Calu3 (cell line): ENCODE measurements at places on chromosomes 5 and 9. TPM values are rescaled to one million over a fixed set of nuclear protein-coding genes. Genes with fewer than 3 reads are reported as not detected.
A peak's percentile ranks its signal among the peaks of the same experiment; 100 is the strongest.

LARP1 gene
- total RNA-seq = 317 and 339 TPM in 2 replicates

SIT1 gene
- not detected in 2 replicates for total RNA-seq

RABL6 gene
- 68.9 and 72.4 TPM in 2 replicates for total RNA-seq

SAPCD2 gene
- 38.4 and 41.1 TPM in 2 replicates for total RNA-seq

CXCL14 gene
- 0.27 TPM in 1 of 2 replicates, not detected in the other for total RNA-seq

ACSL6 gene
- 0.24 and 0.86 TPM in 2 replicates for total RNA-seq

RAB24 gene
- 34.0 and 41.1 TPM in 2 replicates for total RNA-seq

PFDN1 gene
- total RNA-seq = 67.5 and 71.9 TPM in 2 replicates

TRIO gene
- total RNA-seq = 150 and 183 TPM in 2 replicates

- peaks cover 19% of the 10 kb centered on the region for H3K4me1 ChIP-seq
- no peaks in the 10 kb centered on the region for H3K27me3 ChIP-seq
- no peaks in the 10 kb centered on the region for H3K36me3 ChIP-seq
- H3K27ac ChIP-seq = no peak overlapping the region
- no peak for DNase-seq
- H3K4me3 ChIP-seq = no peak overlapping the region
Observed at GRCh38 chr5:81606150-81606549, 144.7 kb downstream of the SSBP2 start.

- peaks cover 9% of the 10 kb centered on the region for H3K36me3 ChIP-seq
- H3K27me3 ChIP-seq = no peaks in the 10 kb centered on the region
- H3K4me3 ChIP-seq = no peak overlapping the region
- H3K4me1 ChIP-seq = peaks cover 27% of the 10 kb centered on the region
- H3K27ac ChIP-seq = peak overlapping the region; percentile 17
- no peak for DNase-seq
Observed at GRCh38 chr5:159220206-159220605, 10.9 kb upstream of the RNF145 start.

- no peak for DNase-seq
- peak overlapping the region; percentile 71 for H3K27ac ChIP-seq
- H3K36me3 ChIP-seq = peaks cover 60% of the 10 kb centered on the region
- peaks cover 45% of the 10 kb centered on the region for H3K4me1 ChIP-seq
Observed at GRCh38 chr5:52801329-52801728, 13.6 kb downstream of the ITGA1 start.

- no peaks in the 10 kb centered on the region for H3K36me3 ChIP-seq
- H3K4me1 ChIP-seq = no peaks in the 10 kb centered on the region
- H3K4me3 ChIP-seq = no peak overlapping the region
Observed at GRCh38 chr5:68086439-68086838, 129.1 kb upstream of the PIK3R1 start.

DNA sequence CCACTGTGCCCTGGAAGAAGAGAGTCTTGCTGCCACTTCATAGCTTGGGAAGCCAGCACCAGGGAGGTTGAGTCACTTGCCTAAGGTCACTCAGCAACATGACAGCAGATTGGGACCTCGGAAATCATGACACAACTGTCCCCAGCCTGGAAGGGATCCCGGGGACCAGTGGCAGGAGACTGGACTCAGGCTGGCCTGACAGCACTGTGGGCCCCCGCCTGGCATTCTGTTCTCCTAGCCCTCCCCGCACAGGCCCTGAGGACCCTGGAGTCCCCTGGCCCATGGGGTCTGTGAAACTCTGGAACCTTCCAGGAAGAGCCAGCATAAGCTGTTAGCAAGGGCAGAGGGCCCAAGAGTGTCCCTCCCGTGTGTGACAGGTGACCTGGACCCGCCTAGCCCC, 64.9 kb downstream of the COL5A1 start:
- no peaks in the 10 kb centered on the region for H3K36me3 ChIP-seq
- H3K4me3 ChIP-seq = no peak overlapping the region
- no peaks in the 10 kb centered on the region for H3K4me1 ChIP-seq

GRCh38 chr5:63111891-63112290, 533.3 kb downstream of the LRRC70 start:
- no peak overlapping the region for H3K27ac ChIP-seq
- no peaks in the 10 kb centered on the region for H3K27me3 ChIP-seq
- no peak for DNase-seq
- H3K4me3 ChIP-seq = no peak overlapping the region
- no peaks in the 10 kb centered on the region for H3K4me1 ChIP-seq

- H3K27ac ChIP-seq = no peak overlapping the region
- H3K27me3 ChIP-seq = no peaks in the 10 kb centered on the region
- peaks cover 27% of the 10 kb centered on the region for H3K4me1 ChIP-seq
- no peak overlapping the region for H3K4me3 ChIP-seq
- no peak for DNase-seq
Observed at GRCh38 chr5:143064676-143065075, 294.5 kb downstream of the ARHGAP26 start.

DNA sequence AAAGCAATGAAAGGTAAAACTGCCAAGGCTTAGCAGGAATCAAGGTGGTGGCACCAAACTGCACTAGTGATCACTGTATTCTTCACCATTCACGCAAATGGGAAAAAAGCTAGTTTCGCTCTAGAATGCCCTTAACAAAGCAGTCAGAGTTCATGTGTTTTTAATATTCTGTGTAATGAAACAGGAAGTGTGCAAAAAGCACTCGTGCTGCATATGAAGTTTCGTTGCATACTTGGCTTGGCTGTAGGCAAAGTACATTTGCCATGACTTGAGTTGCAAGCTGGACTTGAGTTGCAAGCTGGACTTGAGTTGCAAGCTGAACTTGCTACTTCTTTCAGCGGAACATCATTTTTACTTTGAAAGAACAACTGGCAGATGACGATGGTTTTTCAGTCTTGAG, 55.4 kb downstream of the FOXI1 start:
- H3K36me3 ChIP-seq = no peaks in the 10 kb centered on the region
- H3K4me3 ChIP-seq = no peak overlapping the region
- DNase-seq = no peak

DNA sequence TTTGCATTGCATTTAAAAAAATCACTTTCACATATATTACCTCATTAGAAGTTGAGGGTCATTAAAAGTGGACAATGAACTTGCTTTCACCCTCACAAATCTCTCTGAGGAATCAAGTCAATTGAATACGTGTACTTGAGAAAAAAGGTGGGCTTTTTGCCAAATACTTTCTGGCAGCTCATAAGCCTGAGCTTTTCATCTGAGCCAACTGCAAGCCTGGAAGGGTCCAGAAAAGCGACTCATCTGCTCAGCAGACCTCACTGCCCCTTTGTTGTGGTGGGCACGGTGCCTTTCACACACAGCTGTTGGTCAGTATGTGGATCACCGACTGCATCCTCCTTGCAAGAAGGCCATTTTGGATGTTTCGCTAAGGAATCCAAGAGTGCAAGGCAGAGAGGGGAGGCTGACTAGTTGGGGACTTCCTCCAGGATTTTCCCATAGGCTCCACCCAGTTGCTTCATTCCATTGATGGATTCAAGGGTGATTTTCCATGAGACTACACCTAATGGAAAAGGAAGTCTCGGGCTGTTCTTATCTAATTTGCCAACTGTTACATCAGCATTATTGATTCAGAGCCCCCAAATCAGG, 564.7 kb downstream of the PDE4D start:
- H3K4me3 ChIP-seq = no peak overlapping the region
- peak; percentile 4 for DNase-seq
- H3K27ac ChIP-seq = no peak overlapping the region
- no peaks in the 10 kb centered on the region for H3K27me3 ChIP-seq

- H3K4me1 ChIP-seq = peaks cover 52% of the 10 kb centered on the region
- peak overlapping the region; percentile 78 for H3K27ac ChIP-seq
- peak; percentile 82 for DNase-seq
- H3K4me3 ChIP-seq = peak overlapping the region; percentile 52
- H3K27me3 ChIP-seq = no peaks in the 10 kb centered on the region
Observed at GRCh38 chr5:81212211-81212751, 20.8 kb upstream of the CKMT2 start.

GRCh38 chr5:177098470-177099141, 11.9 kb downstream of the FGFR4 start:
- H3K4me3 ChIP-seq = no peak overlapping the region
- H3K27ac ChIP-seq = peak overlapping the region; percentile 18
- peaks cover 30% of the 10 kb centered on the region for H3K4me1 ChIP-seq

DNA sequence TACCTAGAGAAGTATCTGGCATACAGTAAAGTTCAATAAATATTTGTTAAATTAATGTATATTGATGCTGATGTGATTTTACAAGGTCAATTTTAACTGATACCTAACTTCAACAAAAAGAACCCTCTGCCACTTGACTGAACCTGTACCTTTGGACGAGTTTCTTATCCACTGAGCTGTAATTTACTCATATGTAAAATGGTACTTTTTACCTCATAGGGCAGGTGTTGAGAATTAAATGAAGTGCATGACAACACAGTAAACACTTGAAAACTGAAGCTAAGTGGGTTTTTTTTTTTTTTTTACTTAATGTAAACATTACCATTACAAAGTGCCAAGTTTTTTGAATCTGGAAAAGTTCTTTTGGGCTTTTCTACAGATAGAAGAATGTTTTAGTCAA, 15.4 kb downstream of the NIPSNAP3B start:
- no peak overlapping the region for H3K27ac ChIP-seq
- no peaks in the 10 kb centered on the region for H3K36me3 ChIP-seq
- H3K4me1 ChIP-seq = no peaks in the 10 kb centered on the region

- DNase-seq = no peak
- no peaks in the 10 kb centered on the region for H3K4me1 ChIP-seq
- no peaks in the 10 kb centered on the region for H3K27me3 ChIP-seq
- H3K4me3 ChIP-seq = no peak overlapping the region
- H3K27ac ChIP-seq = no peak overlapping the region
Observed at GRCh38 chr9:104794070-104794469, 30.1 kb downstream of the NIPSNAP3B start.

GRCh38 chr5:18366234-18366633, 732.0 kb downstream of the TAF11L14 start:
- no peak overlapping the region for H3K27ac ChIP-seq
- no peaks in the 10 kb centered on the region for H3K36me3 ChIP-seq
- no peak for DNase-seq
- no peak overlapping the region for H3K4me3 ChIP-seq

- no peaks in the 10 kb centered on the region for H3K27me3 ChIP-seq
- H3K4me3 ChIP-seq = peak overlapping the region; percentile 96
- no peak for DNase-seq
- H3K4me1 ChIP-seq = peaks cover 35% of the 10 kb centered on the region
- peak overlapping the region; percentile 93 for H3K27ac ChIP-seq
Observed at GRCh38 chr9:91420501-91421127, 3.0 kb downstream of the NFIL3 start.

GRCh38 chr5:74641735-74642542, 1.4 kb upstream of the ENC1 start:
- peak; percentile 64 for DNase-seq
- peaks cover 59% of the 10 kb centered on the region for H3K36me3 ChIP-seq
- H3K4me3 ChIP-seq = peak overlapping the region; percentile 92
- no peaks in the 10 kb centered on the region for H3K27me3 ChIP-seq
- peak overlapping the region; percentile 64 for H3K27ac ChIP-seq

DNA sequence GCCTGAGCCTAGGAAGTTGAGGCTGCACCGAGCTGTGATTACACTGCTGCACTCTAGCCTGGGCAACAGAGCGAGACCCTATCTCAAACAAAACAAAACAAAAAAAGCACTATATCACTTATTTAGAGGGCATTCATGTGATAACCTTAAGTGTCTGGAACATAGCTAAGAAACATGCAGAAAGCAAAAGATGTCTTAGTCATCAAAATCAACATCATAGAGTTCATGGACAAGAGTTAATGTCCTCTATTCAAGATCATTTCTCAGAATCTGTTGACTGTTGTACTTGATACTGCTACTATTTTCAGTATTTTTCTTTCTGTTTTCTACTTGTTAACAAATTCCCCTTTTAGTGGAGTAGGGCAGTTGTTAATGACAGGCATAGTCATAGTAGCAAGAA, 25.4 kb downstream of the FSD1L start:
- no peaks in the 10 kb centered on the region for H3K4me1 ChIP-seq
- DNase-seq = no peak

DNA sequence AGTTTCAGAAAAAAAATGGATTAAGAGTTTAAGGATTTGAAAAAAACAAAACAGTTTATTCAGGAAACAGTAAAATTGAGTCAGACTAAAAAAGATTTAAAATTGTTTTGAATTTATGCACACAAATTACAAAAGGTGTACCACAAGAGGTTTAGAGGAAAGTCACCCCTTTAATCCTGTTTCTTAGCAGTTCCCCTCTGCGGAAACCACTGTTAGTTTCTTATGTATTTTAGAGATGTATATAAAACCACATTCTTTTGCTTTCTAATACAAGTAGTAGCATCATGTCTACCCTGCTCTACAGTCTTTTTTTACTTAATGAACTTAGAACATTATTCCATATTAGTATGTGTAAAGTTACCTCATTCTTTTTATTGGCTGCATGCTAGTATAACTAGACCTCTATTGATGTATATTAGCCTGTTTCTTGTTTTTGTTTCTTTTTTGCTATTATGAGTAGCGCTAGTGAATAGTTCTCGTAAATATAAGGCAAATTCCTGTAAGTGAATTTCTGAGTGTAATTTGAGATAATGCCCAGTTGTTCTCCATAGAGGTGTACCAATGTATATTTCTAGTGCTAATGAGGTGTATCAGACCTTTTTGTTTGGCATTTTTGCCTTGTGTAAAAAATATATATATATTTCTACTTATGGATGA, 20.0 kb downstream of the GPBP1 start:
- H3K4me1 ChIP-seq = peaks cover 21% of the 10 kb centered on the region
- no peak overlapping the region for H3K4me3 ChIP-seq
- peaks cover 38% of the 10 kb centered on the region for H3K36me3 ChIP-seq
- DNase-seq = no peak

DNA sequence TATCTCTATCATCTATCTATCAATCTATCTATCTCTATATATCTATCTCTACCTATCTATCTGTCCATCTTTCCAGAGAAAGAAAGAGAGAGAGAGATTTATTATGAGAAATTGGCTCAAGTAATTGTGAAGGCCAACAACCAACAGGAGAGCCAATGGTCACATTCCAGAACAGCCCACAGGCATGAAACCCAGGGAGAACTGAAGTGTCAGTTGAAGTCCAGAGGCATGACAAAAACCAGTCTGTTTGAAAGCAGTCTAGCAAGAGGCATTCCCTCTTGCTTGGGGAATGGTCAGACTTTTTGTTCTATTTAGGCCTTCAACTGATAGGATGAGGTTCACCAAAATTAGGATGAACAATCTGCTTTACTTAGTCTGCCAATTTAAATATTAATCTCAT, 87.6 kb upstream of the PLCXD3 start:
- no peaks in the 10 kb centered on the region for H3K27me3 ChIP-seq
- no peak overlapping the region for H3K4me3 ChIP-seq
- H3K27ac ChIP-seq = no peak overlapping the region
- no peak for DNase-seq

DNA sequence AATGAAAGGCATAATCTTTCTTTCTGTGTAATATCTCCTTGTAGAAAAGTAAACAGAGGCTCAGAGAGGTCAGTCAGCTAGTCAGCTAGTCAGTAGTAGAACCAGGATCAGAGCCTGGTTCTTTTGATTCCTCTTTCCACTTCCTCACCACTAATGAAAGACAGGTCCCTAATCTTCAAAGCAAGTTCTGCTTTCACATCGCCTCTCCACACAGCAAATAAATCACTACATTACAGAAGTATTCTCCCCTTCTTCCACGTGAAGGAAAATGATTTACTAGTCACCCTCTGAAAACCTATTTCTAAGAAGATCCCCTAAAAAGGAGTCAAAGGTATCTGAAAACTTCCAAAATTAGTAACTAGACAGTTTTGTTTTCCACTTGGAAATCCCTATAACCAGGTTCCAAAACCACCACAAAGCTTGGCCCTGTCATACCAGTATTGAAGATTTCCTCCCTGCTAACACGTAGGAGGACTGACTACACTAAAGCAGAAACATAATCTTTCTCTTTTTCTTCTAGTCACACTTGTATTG, 140.5 kb upstream of the TARS1 start:
- H3K4me3 ChIP-seq = no peak overlapping the region
- H3K36me3 ChIP-seq = no peaks in the 10 kb centered on the region
- no peaks in the 10 kb centered on the region for H3K27me3 ChIP-seq
- no peak for DNase-seq
- H3K27ac ChIP-seq = no peak overlapping the region
